ENCODE measurements at places on chromosomes 2 and 18.

- DNase-seq = no peak
These were observed 5.7 kb downstream of the AGPS start for GRCh38 chr2:177398290-177398683.

- peak; percentile 73 for DNase-seq
These were observed 4.8 kb upstream of the B3GNT7 start for GRCh38 chr2:231390667-231391066.

DNA sequence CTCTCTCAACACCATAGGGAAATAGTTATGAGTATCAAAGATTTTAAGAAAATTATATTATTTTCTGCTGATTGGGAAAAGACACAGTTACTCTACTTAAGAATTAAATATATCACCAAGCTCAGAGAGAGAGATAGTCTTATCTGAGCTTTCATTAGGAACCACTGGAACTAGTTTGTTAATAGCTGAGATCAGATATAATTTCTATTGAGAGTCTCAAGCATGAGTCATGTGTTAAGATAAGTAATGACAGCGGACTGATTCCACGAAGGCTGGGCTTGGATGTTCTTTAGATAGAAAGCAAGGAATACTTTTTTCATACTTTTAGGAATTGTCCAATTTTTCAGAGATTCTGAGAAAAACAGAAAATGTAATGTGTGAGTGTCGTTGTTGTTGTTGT, 44.4 kb upstream of the RBM44 start:
- DNase-seq = no peak

DNA sequence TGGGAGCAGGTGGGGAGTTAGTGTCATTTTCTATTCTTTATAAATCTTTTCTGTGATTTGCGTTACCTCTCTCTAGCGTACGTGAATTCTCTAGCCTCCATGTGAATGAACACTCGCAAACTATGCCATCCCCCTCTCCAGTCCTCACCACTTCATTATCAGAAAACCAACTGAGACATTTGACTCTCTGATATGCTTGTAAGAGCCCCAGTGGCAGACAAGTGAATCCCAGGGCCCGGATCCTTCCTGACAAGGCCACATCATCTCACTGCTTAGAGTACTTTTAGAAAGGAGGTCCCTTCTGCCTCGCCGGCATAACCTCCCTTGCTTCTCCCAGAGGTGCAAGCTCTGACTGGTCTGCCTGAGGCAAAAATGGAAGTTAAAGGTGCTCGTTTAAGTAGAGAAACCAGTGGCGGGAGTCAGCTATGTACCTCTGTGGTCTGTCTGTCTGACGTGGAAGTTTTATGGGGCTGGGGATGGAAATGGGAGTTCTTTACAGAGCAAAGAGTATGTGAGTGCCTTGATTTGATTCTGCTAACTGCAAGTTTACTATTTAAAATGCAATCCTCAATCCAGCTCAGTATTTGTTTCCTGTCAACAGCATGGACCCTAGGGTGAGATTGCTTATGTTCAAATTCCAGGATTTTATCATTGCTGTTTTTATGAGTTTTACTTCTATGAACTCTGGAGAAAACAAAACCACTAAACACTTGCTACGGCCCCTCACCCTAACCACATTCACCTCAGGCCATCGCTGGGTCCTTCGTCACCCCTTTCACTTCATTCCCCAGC, 114.9 kb upstream of the MSTN start:
- no peak for DNase-seq

DNA sequence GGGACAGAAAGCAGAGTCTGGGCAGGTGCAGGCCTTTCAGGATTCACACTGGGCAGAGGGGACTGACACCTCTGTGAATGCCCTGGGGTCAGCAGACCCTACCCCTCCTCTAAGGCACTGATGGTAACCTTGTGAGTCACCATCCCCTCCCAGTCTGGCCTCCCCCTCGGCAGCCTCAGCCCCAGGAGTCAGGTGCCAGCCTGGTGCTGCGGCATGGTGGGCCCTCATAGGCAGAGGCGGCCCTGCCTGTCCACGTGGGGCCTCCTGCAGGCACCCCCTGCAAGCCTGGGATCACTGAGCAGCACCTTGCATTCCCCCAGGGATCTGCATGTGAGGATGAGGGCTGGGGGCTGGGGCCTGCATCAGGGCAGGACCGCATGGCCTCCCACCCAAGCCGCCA, 4.8 kb upstream of the GPR17 start:
- no peak for DNase-seq

DNA sequence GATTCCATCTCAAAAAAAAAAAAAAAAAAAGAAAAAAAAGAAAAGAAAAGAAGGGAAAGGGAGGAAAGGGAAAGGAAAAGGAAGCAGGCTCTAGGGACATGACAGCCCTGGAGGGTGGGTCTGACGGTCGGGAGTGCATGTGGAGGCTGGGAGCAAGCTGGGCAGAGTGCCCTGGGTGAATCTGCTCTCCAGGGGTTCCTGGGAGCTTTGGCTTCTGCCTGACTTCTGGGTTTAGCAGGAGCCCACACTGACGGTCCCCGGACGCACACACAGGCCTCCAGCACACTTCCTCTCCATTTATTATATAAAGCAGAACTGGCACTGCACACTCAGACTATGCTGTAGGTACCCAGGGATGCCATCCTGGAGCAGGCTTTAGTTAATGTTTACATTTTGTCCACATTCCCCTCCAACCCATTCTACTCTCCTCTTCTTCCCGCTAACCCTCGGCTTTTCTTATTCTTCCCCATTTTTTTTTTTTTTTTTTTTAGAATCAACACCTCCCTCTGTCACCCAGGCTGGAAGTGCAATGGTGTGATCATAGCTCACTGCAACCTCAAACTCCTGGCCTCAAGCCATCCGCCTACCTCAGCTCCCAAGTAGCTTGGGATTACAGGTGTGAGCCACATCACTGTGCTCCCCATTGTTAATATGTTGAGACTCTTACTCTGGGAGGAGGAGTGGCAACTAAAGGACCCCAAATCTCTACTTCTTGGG, 151.1 kb upstream of the SLC1A4 start:
- DNase-seq = peak; percentile 75

DNA sequence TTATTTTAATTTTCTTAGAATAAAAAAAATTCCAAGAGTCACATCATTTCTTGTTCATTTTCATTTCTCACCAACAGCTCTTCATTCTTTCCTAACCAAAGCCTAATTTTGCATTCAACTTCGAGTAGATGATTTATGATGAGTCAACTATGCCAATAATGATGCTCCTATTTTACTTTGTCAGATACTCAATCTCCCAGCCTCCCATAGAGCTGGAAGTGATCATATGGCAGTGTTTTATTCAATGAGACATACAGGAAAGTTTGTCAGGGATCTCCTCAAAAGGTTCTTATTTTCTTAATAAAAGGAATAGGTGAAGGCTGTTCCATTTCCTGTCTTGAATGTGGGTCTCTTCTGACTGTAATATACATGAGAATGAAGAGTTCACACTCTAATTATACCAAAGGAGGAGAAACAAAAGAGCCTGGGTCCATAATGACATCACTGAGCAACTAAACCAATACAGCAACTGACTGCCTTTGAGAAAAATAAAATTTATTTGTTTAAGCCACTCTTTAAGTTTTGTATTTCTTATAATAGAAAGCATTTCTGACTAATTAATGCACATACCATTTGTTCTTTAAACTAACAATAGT, 231.2 kb upstream of the CYP26B1 start:
- no peak for DNase-seq

DNA sequence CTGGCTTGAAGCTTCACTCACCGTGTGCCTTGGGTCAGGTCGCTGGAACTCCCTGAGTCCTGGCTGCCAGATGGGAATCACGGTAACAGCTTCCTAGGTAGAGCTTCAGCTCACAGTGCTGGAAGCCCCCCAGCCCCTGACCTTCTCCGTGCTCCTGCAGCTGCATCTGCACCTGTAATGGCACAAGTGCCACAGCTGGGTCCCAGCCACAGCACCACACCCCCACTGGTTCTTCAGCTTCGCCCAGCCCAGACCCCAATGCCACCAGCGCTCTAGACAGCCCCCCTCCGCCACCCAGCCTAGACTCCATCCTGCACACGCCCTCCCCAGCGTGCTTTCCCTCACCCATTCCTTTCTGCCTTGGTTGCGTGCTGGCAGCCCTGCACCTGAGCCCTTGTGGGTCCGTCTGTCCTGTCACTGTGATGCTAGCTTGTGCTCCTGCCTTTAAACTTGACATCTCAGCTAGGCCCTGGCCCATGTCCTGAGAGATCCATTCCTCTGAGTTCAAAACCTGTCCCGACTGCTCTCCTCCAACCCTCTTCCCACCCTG, 7.6 kb upstream of the ESPNL start:
- DNase-seq = no peak

DNA sequence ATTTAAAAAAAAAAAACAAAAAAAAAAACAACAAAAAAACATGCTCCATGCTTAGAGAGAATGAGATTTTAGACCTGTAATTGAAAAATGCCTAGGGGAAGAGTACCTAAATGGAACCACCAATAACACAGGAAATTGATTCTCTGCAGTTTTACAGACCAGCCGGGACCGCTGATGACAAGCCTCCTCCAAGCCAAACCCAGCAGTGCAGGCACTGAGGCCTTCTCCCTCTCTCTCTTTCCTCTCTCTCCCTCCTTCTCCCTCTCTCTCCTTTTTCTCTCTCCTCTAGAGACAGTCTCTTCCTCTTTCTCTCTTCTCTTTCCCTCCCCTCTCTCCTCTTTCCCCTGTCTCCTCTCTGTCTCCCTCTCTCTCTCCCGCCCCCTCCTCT, 228.8 kb upstream of the COPS8 start:
- no peak for DNase-seq

DNA sequence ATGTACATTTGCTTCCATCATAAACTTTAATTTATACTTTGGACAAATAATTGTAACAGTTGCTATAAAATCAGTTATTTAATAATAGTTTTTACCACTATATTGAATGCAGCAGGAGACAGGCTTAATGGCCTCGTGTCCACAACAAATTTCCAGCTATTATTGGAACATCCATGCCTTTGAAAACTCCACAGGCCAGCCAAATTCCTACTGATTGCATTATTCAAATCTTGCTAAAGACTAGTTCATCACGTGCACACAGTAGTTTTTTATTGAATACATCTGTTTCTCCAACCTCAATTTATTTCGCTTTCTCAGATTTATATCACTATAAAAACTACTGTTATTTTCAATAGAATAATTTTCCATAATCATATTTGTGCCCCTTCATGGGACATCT, 18.4 kb upstream of the PTPRM start:
- DNase-seq = no peak

DNA sequence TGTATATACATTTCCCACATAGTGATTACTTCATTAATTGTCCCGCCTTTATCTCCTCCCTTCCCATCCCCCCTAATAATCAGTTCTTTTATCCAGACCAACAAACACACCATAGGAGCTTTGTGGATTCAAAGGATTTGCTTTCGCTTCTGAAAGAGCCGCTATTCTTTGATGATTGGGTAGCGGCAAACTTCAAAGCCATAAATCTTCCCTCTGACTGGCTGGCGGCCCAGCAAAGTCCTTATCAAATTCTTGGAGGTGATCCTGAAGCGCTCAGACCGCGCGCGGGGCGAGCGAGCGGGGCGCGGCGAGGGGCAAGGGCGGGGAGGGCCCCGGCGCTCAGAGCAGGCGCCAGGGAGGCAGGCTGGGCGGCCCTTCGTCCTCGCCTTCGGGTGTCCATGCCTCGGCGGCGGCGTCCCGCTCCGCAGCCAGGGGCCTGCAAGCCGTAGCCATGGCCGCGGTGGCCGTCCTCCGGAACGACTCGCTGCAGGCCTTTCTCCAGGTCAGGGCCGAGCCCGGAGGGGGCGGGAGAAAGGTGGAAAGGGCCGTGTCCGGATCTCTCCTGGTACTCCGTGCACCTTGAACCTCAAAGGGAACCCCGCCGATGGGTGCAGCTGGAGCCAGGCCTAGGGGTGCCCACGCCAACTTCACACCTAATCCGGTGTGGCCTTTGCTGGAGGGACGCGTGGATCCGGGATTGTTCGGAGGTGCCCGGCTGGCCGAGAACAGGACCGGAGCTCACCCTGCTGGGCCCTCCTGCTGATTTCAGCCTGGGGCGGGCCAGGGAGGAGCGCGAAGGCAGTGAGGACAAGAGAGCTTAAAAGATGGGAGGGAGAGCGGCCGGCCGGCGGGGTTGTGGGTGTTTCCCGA, at the start of gene SP5:
Gene SP5 (plus strand): TSS at position 276 of the 870 bp plus-strand sequence. CDS start 176 bp downstream, at position 452.
- peak; percentile 31 for DNase-seq

GRCh38 chr2:195734931-195735330, 77.9 kb downstream of the SLC39A10 start:
- no peak for DNase-seq

DNA sequence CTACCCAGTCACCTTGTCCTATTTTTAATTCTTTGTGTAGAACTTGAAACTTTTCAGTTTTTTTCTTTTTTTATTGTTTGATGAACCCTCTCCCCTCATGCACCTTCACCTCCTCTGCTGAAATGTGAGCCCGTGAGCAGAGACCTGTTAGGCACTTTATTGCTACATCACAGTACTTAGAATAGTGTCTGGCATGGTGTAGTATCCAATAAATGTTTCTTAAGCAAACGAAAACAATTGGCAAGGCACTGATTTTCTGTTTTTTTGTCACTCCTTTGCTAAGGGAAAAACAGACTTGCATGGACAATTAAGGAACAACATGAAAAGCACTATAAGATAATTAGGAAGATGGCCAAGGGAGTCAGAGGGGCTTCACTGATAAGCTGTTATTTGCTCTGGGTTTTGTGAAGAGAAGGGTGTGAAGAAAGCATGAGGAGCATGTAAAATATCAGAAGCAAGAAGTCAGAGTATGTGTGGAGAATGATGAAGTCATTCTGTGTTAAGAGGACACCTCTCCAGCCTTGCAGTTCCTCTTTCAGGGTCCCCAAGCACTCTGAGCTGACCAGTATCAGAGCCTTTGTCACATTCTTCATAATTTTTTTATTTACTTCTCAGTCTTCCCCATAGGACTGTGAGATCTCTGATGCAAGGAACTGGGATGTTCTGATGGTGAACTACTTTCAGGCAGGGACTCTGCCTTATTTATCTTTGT, 99.7 kb upstream of the CAVIN2 start:
- peak; percentile 24 for DNase-seq

DNA sequence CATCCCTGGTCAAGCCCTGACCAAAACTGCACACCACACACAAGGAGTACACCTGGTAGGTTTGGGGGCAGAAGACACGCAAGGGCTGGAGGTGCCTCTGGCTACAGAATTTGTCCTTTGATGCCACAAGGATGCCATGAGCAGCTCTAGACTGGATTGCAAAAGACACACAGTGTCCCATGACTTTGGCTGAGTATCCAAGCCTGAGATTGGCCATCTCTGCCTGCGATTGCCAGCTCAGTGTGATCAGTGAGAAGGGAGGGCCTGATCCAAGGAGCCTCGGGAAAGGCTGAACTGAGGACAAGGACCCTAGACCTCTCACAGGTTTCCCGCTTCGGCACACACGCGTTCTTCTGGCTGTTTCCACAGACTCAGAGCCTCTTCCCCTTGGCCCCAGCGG, 60.0 kb upstream of the FOSL2 start:
- no peak for DNase-seq

GRCh38 chr2:157355618-157356017, 30.0 kb upstream of the ERMN start:
- DNase-seq = no peak

- no peak for DNase-seq
These were observed 51.0 kb upstream of the ABCA12 start for GRCh38 chr2:215189393-215189792.

DNA sequence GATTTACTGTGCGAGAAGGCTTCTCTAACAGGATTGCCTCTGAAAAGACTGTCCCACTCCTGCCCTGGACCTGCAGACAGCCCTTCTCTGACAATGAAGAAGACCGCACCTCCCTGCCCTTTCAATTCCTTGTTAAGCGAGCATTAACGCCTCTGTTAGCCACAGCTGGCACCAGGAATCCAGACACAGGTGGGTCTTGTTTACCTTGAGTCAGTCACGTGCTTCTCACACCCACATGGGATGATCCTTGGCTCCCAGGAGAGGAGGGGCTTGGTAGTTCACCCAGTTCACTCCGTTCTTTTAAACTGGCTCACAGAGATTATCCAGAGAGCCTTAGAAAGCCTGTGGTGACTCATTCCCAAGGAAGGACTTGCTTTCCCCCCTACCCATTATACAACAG, 410.5 kb upstream of the MEIS1 start:
- no peak for DNase-seq

Measured in CD14-positive monocyte (primary cell).